IPS DF 19.7 (cell line): ENCODE measurements at places on chromosomes 16 and 17.

- no peak for DNase-seq
Observed at GRCh38 chr16:48562475-48562874, 47.5 kb downstream of the N4BP1 start.

GRCh38 chr16:72066747-72067146 is 3.7 kb downstream of the HPR start:
- DNase-seq = no peak

- no peak for DNase-seq
Observed at GRCh38 chr17:77480509-77481215, 339.9 kb downstream of the SEC14L1 start.

DNA sequence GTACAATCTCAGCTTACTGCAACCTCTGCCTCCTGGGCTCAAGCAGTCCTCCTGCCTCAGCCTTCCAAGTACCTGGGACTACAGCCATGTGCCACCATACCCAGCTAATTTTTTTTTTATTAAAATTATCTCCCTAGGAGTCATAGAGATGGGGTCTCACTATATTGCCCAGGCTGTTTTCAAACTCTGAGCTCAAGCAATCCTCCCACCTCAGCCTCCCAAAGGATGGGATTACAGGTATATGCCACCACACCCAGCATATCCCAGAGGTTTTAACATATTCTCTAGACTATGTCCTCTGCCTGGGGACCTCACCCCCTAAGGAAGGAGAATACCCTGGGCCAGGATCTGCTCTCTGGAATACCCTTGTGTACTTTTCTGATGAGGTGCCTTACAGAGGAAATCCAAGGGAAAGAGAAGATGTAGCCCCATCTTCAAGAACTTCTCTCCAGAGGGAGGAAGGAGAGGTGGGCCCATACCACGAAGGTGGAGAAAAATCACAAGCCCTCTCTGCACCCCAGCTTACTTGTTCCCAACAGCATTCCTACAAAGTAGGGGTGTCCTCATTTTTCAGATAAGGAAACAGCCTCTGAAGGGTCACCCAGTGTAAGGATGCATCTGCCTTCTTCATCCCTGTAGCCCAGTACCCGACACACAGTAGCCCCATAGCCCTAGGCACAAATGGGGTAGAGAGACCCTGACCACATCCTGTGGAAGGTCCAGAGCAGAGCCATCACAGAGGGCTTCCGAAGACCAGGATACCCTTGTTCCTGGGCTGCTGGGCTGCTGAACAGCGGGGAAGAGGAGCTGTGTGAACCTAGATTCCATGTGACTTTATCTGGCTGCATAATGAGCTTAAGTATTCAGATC is 151.6 kb downstream of the SOCS1 start:
- DNase-seq = no peak

DNA sequence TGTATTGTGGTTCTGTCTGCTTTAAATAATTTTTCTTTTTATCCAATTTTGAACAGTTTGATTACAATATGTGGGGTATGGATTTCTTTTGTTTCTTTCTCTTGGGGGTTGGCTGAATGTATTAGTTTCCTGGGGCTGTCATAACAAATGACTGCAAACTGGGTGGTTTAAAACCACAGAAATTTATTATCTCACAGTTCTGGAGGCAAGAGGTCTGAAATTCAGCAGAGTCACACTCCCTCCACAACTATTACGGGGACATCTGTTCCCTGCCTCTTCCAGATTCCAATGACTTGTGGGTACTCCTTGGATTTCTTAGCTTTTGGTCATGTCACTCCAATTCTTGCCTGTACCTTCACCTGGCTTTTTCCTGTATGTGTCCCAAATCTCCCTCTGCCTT is 23.7 kb downstream of the COX11 start:
- DNase-seq = no peak

- DNase-seq = no peak
Observed at GRCh38 chr16:28100810-28101532, 37.5 kb upstream of the GSG1L start.

DNA sequence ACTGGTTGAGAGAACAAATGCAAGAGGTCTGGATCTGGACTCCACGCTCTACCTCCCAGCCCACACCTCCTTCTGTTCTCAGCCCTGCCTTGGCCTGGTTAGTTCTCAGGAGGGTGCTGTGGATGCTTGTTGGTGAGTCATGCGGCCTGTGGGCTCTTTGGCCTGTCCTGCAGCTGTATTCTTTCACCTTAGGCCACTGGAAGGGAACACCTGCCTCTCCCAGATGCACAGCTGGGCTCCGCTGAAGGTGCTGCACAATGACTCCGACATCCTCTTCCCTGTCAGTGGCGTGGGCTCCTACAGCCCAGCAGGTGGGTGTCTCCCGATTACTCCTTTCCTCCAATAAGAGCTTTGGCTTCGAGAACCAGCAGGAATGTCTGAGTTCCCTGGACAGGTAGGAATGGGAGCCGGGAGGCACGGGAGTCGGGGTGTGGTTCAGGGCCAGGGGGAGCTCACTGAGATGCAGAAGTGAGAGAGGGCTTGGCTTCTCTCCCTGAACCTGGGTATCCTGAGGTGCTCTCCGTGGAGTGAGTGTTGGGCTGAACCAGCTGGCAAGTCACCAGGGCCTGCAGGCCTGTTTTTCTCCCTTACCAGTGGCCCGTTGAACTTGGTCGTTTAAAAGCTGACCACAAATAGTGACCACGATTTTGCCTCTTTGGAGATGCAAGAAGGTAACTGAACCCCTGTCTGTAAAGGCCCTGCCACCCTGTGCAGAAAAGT is 85.0 kb downstream of the SNX29 start:
- no peak for DNase-seq

DNA sequence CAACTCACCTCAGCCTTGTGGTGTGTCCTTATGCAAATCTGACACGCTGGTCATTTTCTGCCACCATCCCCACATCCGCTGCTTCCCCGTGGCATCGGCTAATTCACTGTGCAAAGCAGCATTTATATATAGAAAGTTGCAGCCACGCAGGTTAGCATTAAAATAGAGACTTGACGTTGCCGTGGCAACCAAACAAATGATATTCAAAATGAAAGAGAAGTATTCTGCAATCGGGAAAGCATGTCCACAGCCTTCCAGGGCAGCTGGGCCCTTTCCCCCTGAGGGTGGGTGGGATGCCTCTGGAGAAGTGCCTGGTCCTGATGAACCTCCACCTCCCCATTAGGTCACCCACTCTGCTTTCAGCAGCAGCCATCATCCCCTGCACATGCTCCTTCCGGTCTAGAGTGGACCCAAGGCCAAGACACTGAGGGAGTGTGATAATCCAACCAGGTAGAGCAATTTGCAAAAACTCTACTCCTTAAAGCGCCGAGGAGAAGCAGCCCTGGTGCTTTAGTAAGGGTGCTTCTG is 138.7 kb downstream of the GAS7 start:
- no peak for DNase-seq

- no peak for DNase-seq
Observed at GRCh38 chr17:21376759-21377690, 868 bp downstream of the KCNJ12 start.

DNA sequence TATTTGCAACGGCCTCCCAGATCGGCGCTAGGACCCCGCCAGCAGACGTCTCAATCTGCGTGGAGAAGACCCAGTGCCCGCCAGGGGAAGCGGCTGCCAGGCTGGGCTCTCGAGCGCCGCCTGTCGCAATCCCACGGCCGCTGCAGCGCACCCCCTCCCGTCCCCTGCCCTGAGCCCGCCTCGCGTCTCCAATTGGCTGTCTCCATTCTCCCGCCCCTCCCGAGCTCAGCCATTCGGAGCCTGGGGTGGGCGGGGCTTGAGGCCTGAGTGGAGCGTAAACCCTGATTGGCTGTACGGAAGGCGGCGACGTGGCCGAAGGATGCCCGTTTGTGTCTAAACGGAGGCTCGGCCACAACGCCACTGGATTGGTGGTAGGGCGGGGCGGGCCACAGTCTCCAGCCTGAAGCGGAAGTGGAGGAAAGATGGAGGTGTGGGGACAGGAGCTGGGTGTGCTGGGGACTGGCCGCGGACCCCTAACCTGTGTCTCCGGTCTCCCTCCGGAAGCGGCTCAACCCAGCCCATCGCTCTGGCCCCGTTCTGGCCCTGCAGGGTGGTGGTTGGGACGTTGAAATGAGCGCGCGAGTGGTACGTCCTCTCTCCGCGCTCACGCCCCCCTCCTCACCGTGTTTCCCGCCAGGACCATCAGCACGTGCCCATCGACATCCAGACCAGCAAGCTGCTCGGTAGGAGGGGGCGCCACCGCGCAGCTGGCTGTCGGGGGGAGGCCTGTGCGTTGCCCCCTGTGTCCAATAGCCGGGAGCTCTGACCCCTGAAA is at the start of gene CDK5RAP3:
Gene CDK5RAP3 (plus strand): TSS at position 389 of the 775 bp plus-strand sequence. CDS start 34 bp downstream, at position 423.
- DNase-seq = peak; percentile 94

- no peak for DNase-seq
Observed at GRCh38 chr16:47469227-47469626, 8.1 kb downstream of the PHKB start.

- DNase-seq = no peak
Observed at GRCh38 chr16:67186550-67186950, 2.8 kb upstream of the MATCAP1 start.

DNA sequence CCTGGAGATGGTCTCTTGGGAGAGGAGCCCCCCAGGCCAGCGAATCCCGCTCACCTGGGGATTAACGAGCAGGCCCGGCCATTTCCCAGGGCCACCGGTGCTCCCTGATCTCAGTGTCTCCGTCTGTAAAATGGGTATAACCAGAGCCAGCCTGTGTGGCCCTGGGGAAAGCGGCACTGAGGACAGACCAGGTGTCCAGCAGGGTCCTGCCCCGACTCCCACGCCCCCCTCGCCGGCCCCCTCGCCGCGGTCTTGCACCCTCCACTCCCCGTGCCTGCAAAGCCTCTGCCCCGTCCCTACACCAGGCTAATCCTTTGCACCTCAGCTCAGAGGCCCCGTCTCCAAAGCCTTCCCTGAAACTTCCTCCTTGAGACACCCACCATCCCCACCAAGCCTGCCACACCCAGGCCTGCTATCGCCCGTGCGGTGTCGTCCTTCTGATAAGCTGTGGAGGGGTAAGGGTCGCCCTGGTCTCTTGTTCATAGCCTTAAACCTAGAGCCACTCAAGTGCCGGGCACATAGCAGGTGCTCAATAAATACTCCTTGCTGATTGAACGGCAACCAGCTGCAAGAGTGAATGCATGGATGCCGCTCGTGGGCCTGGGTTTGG is 259.1 kb downstream of the C16orf95 start:
- no peak for DNase-seq

GRCh38 chr17:8628609-8629169 is 1.8 kb downstream of the MYH10 start:
- no peak for DNase-seq

DNA sequence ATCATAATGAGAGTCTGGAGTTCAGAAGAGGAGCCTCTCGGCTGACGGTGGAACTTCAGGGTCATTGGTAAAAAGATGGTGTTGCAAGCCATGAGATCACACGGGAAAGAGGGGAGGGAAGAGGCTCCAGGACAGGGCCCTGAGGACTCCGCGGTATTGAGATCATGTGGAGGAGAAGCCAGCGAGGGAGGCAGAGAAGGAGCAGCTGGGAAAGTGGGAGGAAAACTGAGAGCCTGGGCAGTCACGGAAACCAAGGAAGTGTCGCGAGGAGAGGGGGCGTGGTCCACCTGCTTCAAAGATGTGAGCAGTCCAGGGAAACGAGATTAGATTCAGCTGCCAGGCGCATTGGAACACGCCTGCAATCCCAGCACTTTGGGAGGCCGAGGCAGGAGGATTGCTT is 27.7 kb upstream of the SBK1 start:
- DNase-seq = no peak

DNA sequence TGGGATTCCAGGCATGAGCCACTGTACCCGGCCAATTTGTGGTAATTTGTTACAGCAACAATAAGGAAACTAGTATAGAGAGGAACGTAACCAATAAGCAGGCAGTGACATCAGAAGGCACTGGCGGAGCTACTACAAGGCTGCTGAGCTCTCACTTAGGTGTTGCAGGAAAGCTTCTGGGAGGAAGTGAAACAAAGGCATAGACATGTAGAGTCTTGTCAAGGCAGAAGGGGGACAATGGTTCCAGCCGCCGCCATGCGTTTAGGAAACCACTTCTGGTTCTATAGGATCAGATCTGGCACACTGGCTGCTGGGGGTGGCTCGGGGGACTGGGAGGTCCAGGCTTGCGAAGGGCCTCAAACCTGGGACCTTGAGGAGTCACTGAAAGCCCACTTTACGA is 9.4 kb upstream of the CPSF4L start:
- no peak for DNase-seq
